Stimulated activated CD4-positive, alpha-beta T cell treated with anti-CD3 and anti-CD28 coated beads, Interleukin-4, amount 100 ng/mL, for 4 hours (primary cell): ENCODE measurements at places on chromosomes 2 and 18.

DNA sequence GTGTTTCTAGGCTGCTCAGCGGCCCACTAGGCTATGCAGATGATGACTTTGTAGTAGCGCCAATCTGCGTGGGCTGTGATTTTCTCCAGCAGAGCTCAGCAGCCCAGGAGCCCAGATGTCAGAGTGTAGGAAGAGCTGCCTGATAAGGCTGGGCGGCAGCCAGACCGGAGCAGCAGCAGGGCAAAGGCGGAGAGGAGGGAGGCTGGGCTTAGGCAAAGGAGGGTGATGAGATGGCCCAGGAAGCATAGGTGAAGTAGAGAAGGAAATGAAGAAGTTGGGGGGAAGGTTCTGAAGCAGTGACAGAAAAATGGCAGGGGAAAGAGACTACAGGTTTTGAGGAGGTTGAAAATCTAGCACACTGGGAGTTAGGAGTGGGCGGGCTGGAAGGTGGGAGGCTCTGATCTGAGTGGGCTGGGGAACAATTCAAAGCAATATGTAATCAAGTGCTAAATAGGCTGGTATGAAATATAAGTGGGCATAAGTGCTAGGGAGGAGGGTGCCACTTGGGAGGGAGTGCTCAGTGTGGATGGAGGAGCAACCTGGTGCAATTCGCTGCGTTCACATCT lies 50.6 kb upstream of the STPG4 start:
- DNase-seq = no peak

DNA sequence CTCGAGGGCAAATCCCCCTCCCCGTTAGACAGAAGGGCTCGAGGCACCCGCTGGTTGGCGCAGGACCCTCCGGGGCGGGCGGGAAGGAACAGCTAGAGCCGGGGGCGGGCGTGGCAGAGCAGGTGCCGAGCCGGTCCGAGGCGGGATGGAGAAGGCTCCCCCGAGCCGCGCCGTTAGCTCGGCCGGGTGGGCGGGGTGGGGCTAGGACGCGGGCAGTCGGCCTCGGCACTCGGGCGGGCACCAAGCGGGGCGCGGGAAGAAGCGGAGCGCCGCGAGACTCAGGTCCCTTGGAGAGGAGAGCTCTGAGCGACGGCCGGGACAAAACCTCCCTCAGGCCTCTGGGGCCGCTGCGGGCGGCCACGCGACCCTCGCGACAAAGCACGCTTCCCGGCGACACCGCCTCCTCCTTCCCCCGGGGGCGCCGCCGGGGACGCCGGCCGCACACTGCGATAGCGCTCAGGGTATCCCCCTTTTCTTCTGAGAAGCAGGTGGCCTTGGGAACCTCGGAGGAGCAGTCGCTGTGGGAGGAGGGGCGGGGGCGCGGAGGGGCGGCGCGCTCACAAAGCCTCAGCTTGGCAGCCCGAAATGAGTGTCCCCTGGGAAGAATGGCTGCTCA lies 721 bp downstream of the FHOD3 start:
- no peak for DNase-seq

DNA sequence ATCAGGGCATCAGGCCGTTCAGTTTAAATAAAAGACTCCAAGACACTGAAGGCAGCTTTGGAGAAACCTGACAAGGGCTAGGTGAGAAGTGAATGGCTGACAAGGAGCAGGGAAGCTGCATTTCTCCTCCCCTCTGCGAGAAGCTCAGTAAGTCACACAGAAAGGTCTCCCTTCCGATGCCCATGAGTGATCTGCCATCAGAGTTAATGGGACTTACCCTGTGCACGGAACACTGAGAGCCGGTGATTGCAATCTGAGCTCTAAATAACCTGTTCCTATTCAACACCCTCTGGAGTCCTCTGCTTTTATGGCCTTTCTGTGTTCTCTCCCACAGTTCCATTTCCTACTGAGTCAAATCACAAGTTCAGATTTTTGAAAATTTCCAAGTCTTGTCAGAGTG lies 322.2 kb upstream of the MYT1L start:
- no peak for DNase-seq

DNA sequence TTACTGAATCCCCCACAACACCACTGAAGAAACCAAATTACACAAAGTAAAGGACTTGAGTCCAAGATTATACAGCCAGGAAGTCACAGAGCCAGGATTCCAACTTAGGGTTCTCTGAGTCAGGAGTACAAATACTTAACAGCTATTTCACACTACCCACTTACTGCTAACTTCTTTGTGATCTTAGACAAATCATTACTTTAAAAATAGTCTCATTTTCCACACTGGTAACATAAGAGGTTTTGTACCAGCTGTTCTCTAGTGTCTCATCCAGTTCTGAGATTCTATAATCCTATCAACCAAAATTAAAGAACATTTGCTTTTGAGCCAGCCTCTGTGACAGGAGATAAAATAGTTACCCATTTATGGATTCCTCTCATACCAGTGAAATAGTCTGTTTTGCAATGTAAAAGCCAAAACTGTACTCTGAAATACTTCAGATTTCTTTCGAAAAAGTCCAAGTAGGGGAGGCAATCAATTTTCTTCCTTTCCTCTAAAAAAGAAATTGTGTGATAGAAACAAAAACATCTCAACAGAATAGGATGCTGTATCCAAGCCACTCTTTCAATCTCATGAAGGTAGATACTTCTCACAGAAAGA lies 157.6 kb downstream of the LRATD1 start:
- DNase-seq = no peak

- no peak for DNase-seq
Observed at GRCh38 chr2:28378679-28379584, 13.7 kb upstream of the FOSL2 start.

DNA sequence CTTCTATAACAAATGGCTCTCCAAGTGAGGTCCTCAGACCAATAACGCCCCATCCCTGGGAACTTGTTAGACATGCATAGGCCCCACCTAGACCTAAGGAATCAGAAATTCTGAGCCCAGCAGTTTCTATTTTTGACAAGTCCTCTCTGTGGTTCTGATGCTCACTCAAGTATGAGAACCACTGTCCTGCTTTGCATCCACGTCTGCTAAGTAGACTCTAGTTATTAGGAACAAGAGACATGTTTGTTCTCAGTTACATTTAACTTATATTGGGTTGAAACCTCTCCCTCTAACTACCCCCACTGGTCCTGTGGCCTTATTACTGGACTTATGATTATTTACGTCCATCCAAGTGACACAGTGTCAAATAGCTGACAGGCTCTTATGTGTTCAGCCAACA lies 70.3 kb downstream of the TMEM17 start:
- no peak for DNase-seq

DNA sequence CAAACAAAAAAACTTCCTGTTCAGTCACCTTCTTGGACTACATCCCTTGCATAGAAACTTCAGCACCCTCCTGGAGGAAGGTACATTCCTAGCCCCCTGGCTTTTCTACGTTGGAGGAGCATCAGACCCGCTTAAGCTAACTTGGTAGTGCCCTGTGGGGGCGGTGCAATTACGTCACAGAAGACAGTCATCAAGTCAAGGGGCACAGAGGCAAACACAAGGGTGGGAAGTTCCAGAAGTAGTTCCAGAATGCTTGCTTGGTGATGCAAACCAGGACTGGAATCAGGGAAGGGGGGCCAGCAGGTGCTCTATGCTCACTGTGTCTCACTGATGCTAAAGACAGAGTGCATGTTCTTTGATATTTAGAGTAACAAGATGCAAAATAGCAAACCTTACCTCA lies 15.2 kb upstream of the AGFG1 start:
- DNase-seq = no peak

GRCh38 chr18:3156325-3156640 lies 63.5 kb downstream of the MYOM1 start:
- DNase-seq = no peak

DNA sequence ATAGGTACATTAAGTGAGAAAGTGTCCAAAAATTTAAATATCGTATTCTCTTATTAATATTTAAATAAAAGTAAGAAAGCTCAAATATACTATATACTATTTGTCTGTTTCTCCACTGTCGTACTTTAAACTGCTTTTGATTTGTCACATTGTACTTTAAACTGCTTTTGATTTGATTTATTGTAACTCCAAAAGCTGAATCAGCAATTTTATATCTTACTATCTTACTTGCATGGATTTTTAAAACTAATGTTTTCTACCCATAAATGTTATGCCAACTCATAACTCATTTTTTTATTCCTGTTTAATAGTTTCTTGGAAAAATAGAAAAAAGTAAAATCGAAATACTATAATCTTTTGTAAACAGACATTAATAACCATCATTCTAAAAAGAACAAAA lies 1128.2 kb upstream of the ACVR2A start:
- no peak for DNase-seq

GRCh38 chr2:142721015-142721414 lies 156.4 kb upstream of the KYNU start:
- no peak for DNase-seq

DNA sequence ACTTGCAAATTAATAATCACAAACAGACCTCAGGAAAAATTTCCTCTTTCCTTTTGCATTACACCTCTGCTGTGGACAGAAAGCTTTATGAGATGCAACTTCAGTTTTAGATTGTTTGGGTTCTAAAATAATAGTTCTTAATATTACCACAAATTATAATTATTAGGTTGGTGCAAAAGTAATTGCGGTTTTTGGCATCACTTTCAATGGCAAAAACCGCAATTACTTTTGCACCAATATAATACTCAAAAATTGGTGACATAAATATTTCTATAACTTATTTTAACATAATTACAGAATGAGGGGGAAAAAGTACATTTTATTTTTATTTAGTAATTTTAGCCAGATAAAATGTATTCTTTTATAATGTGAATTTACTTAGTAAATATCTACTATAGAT lies 804.4 kb upstream of the FAM98A start:
- DNase-seq = no peak

- DNase-seq = no peak
Observed at GRCh38 chr18:6242004-6242403, 172.7 kb downstream of the L3MBTL4 start.

GRCh38 chr2:217703102-217703501 lies 299.7 kb downstream of the TNS1 start:
- DNase-seq = no peak

GRCh38 chr2:235621736-235622135 lies 127.9 kb downstream of the AGAP1 start:
- DNase-seq = no peak

- no peak for DNase-seq
Observed at GRCh38 chr2:11491348-11491933, 25.5 kb upstream of the E2F6 start.

DNA sequence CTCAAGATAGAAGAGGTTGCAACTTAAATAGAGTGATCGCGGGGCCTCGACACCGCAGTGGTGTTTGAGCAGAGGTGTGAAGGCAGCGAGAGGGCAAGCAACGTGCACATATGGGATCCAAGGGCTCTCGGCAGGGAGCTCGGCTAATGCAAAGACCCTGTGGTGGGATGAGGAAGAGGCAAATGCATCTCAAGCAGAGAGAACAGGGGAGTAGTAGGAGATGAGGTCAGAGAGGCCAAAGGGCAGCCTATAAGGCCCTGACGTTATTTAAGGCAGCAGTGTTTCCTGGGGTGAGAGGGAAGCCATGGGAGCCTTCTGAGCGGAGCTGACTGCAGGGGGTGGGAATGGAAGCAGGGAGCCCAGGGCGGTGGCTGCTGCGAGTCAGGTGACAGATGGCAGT lies 74.5 kb downstream of the MRPS9 start:
- no peak for DNase-seq
